Activated T-helper 9 cell treated with anti-CD3 and anti-CD28 coated beads, Interleukin-2, amount 50 U/mL, for 16 hours (primary cell): ENCODE measurements at places on chromosomes 4 and X.

- no peak for DNase-seq
Observed at GRCh38 chr4:155248002-155248896, 39.8 kb downstream of the NPY2R start.

DNA sequence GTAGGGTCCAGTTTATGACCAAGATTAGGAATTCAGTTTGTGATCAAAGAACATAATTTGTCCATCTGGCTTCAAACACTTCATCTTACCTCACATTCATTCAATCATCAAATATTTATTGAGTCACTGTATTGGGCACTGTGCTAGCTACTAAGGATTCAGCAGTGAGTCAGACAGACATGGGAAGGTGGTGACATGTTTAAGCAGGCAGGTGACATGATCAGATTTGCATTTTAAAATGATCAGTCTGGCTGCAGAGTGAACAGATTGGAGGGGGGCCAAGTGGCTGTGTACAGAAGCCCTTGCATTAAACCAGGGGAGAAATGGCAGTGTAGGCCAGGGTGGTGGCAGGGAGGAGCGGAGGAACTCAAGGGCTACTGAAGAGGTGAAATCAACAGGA is 25.1 kb upstream of the APLN start:
- no peak for DNase-seq

GRCh38 chr4:147510962-147511668 is 30.2 kb downstream of the EDNRA start:
- DNase-seq: no peak

GRCh38 chr4:8374851-8375649 is 65.5 kb downstream of the ACOX3 start:
- DNase-seq: no peak

DNA sequence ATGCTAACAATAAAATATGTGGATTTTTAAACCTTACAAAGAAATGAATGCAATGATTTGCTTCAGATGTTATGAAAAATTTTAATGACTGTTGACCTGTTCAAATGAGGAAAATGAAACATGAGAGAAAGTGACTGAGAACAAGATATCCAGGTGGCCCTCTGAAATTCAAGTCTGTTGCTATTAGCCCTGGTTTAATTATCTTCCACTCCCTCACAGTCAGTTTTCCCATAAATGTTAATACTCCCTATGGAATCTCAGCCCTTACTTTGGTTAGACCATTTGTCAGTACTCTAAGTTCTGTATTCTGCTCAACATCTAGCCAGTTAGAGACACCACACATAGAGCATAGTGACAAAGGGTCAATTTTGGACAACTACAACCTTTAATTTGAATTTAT is 327.8 kb downstream of the PDGFC start:
- DNase-seq: no peak

DNA sequence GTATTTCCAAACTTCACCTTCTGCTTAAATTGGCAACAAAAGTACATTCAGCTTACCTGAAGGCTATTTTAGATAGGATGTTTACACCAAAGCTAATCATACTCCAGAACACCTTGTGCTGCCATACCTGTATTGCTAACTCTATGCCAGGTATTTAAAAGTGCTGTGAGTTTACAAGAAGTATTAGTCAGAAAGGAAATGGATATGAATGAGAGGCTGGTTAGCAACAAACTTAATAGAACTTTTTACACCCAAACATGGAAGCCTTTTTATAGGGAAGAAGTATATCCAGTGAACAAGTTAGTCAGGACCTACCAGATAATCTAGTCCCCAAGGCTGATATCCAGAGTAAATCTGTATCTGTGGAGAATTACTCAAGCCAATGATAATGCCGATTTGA is 131.2 kb upstream of the SPRY1 start:
- DNase-seq: no peak

DNA sequence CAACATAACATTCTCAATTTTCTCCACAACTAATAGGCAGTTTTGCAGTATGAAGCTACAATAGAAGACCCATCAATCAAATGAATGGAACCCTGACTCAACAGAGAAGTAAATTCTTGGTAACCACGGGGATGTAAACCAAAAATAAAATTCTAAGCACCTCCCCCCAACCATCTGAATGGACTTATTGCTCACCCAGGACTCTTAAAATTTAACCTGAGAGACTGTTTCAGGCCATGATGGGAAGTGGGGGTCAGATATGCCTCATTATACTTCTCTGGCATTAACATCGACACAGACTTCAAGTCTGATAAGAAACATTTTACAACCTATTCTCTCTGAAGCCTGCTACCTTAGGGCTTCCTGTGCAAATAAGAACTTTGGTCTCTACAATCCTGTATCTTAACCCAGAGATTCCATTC is 620.9 kb downstream of the TLL1 start:
- no peak for DNase-seq

DNA sequence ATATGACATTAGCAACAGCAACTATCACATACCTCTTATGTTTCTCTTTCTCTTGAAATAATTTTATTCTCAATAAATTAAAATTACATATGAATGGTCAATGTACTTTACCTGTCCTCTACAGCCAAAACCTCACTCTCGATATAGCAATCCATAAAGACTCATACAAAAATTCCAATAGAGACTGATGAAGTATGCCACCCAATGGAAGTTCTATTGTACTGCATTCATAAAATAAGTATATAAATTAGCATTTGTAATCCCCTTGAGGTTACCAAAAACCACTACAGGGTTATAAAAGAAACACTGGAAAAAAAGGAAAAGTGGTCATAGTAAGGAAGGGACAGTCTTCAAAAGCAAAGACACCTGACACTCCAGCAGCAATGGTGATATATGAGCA is 32.8 kb downstream of the CLDN2 start:
- DNase-seq: no peak

GRCh38 chrX:39577206-39577984 is 520.4 kb downstream of the BCOR start:
- no peak for DNase-seq

GRCh38 chrX:124401696-124402095 is 55.3 kb downstream of the SH2D1A start:
- DNase-seq: no peak

- DNase-seq: no peak
Observed at GRCh38 chr4:17427991-17428390, 83.9 kb downstream of the QDPR start.

- no peak for DNase-seq
Observed at GRCh38 chrX:31590581-31591114, 518.8 kb upstream of the FTHL17 start.

GRCh38 chr4:89997171-89997704 is 102.6 kb downstream of the MMRN1 start:
- DNase-seq: no peak

DNA sequence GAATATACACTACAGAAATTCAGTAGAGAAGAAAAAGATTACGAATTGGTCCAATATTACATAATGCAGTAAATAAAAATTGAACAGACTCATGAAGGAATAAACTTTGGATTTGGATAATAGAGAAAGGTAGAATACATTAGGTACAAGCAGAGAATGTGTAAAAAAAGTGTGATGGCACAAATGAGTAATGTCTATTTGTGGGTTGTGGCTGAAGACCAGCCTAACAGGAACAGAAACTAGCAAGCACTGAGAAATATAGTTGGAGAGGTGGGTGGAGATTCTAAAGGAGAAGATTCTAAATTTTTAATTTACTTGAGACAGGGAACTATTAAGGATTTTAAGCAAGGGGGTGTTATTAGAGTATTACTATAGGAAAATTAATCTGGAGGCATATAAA is 15.2 kb upstream of the CLOCK start:
- no peak for DNase-seq

DNA sequence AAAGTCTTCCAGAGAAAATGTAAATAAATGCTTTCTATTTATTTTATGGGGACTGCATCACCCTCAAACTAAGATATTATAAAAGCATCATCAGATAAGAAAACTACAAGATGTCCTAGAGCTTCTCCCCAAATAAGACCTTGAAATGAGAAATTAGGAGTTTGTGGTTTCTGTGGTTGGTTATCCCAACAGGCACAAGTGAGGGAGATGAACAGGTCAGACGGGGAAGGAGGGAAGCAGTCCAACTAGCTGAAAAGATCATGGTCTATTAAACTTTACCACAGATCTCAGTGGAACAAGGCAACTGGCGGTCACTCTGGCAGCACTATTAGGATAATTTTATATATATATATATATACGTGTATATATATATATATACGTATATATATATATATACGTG is 319.3 kb upstream of the GRID2 start:
- DNase-seq: no peak

DNA sequence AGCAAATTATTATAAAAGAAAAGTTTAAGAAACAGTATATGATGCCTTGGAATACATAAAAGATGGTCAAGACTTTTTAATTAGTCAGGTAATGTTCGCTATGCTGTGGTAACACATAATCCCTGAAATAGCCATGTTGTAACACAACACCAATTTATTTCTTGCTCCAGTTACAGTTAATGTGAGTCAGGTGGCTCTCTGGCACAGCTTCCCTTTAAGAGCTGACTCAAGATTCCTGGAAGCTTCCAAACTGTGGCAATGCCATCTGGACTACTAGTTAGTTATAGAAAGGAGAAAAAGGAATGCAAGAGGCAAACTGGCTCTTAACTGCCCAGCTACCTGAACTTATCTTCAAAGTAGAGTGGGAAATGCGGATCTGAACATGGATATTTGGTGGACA is 210.5 kb downstream of the CHM start:
- DNase-seq: no peak

GRCh38 chr4:184282251-184282713 is 64.6 kb upstream of the ENPP6 start:
- DNase-seq: no peak

- DNase-seq: no peak
Observed at GRCh38 chr4:3290476-3290875, 2.3 kb upstream of the RGS12 start.

DNA sequence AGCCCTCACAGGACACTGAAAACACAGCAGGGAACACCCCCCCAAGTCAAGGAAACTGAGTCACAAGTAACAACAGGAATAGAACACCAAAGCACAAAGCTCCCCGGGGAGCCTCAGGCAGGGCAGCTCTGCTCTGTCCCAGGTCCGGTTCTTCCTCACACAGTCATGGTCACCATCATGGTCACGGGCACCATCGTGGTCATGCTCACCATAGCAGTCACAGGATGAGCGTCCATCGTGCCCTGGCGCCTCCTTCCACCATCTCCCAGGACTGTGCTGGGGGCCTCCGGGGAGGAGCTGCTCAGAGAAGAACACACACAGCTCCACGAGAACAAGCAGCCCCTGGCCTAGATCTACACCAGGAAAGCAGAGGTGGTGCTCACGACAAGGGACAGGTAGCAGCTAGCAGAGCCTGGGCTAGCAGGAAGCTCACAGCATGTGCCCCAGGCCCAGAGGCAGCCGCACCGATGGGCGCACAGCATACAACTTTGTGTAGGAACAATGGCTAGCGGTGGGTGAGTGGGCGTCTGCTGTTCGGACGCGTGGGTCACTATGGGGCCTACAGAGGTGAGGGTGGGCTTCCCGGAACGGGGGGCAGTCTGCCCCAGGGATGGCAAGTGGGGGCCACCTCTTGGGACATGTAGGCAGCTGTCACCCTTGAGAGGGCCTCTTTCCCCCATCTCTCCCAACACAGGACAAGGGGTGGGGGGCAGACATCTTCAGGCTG is 3.4 kb downstream of the PNMA6F start:
- DNase-seq: no peak

GRCh38 chrX:10597871-10598270 is 22.5 kb downstream of the MID1 start:
- no peak for DNase-seq

GRCh38 chrX:132592880-132593279 is 104.0 kb upstream of the MBNL3 start:
- DNase-seq: no peak

- DNase-seq: no peak
Observed at GRCh38 chr4:77006753-77007353, 57.3 kb downstream of the SEPTIN11 start.

- DNase-seq: no peak
Observed at GRCh38 chrX:72395237-72395636, 89.5 kb upstream of the CITED1 start.

DNA sequence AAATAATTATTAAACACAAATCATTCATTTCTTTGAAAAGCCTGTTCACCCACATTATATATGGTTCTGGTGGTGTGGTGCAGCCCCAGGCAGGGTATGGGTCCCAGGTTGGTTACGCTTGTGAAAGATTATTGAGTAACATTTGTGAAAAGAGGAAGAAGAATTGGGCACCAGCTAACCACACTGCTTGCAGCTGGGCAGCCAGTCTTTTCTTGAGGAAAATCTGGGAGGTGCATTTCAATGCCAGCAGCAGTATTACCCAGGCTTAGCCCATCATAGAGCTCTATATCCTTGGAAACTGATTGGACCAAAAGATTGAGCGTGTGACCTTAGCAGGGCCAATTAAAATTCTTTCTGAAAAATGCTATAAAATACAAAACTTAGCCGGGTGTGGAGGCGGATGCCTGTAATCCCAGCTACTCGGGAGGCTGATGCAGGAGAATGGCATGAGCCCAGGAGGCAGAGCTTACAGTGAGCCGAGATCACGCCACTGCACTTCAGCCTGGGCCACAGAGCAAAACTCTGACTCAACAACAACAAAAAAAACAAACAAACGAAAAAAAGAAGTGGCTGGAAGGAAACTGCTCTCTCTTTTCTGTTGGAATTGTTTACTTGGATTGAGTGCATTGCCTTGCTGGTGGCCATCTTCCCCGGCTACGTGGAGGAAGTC is 9.7 kb upstream of the PLAC8 start:
- DNase-seq: no peak

- DNase-seq: peak; percentile 4
Observed at GRCh38 chrX:23952984-23953907, 45.4 kb downstream of the CXorf58 start.

DNA sequence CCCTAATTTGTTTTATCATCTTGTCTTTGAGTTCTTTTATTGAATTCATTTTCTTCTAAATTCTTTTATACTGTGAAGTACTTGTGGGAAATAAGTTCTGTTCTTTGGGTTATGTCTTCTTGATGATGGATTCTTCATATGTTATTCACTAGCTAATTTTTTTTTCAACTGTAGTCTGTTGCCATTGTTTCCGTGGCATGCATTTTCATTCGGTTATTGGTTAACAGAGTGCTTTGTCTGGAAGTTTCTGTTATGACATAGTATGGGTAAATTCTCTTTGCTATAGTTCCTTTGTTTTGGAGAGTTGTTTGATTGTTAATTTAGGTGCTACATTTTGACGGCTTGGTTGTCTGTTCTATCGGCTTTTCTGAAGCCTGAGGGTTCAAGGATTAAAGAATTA is 184.9 kb upstream of the AADAT start:
- DNase-seq: no peak

- no peak for DNase-seq
Observed at GRCh38 chr4:16238327-16238726, 12.1 kb upstream of the TAPT1 start.

GRCh38 chr4:5118994-5119835 is 67.9 kb downstream of the STK32B start:
- DNase-seq: no peak

- DNase-seq: no peak
Observed at GRCh38 chrX:5646818-5647217, 581.8 kb downstream of the NLGN4X start.

- no peak for DNase-seq
Observed at GRCh38 chr4:148114436-148114835, 327.8 kb downstream of the NR3C2 start.
